ENCODE measurements at places on chromosomes 1 and 21.

DNA sequence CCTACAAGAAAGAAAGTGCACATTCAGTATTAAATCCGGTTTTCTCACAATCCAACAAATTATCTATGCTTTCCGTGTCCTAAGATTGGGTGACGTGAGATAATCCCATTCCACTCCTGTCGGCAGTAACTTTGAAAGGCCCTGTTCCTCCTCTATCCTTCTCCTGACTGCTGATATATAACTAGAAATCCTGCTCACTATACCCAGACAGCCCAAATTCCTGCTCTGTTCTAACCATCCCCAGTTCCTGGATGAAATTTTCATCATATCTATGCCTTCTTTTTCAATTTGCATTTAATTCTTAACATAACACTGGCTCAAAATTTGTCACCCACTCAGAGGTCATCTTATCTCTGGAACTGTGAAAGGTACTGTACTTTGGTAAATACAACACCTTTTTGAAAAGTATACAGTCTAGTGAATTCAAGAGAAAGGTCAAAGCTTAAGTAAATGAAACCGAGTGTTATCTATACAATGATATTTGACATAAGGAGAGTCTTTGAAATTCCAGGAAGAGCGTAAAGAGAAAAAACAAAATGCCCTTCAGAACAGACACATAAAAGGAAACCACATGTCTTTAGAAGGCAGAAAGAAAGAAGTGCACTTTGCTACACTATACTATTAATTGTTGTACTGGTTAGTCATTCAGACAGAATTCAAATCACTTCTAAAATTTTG, 200.5 kb upstream of the NEGR1 start:
- DNase-seq = no peak

DNA sequence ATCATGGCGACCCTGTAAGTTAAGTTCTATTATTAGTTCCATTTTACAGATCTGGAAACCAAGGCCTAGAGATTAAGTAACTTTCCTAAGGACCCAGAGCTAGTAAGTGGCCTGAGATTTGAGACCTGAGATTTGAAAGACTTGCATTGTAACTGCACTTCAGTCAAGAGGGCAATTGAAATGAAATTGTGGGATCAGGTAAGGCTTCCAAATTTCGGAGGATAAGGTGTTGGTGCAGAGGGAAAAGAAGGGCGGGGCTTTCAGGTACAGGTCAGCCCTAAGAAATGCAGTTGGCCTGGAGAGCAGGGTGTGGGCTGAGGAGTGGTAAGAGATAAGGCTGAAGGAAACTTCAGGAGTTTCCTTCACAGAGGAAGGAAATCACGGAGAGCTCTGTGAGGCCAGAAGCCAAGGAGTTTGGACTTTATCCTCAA, 51.1 kb downstream of the SLC16A1 start:
- no peak for DNase-seq

DNA sequence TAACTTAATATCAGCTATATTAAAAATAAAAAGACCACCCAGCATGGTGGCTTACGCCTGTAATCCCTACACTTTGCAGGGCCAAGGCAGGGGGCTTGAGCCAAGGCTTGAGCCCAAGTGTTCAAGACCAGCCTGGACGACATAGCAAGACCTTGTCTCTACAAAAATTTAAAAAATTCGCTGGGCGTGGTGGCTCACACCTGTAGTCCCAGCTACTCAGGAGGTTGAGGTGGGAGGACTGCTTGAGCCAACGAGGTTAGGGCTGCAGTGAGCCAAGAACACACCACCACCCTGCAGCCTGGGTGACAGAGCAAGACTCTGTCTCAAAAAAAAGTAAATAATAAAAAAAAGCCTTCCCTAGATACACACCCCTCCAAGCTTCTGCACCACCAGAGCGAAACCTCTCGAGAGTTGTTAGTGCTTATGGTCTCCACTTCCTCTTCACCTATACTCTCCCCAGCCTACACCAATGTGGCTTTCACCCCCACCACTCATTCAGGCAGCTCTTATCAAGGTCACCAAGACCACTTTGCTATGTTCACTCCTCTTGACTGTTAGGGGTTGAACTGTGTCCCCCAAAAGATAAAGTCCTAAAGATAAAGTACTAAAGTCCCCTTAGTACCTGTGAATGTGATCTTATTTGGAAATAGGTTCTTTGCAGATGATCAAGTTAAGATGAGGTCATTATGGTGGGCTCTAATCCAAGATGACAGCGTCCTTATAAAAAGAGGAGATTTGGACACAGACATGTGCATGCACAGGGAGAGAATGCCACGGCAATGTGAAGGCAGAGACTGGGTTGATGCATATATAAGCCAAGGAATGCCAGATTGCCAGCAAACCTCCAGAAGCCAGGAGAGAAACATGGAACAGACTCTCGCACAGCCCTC, 6.8 kb upstream of the PPP1R15B start:
- DNase-seq = no peak

DNA sequence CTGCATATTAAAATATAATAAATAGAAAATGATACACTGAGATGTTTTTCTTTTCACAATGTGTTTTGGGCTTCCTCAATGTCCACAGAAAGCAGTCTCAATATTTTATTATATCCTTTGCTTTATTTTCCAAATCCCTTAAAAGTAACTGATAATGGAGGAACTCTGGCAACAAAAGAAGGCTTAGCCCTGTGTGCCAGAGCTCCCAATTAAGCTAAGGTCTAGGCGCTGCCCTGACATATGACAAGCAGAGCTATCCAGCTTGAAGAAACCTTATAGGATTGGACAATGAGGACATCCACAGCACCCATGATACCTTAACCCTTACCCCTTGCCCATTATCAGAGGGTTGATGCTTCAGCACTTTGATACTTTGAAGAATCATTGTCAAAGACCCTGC, 12.9 kb upstream of the SHCBP1L start:
- no peak for DNase-seq

DNA sequence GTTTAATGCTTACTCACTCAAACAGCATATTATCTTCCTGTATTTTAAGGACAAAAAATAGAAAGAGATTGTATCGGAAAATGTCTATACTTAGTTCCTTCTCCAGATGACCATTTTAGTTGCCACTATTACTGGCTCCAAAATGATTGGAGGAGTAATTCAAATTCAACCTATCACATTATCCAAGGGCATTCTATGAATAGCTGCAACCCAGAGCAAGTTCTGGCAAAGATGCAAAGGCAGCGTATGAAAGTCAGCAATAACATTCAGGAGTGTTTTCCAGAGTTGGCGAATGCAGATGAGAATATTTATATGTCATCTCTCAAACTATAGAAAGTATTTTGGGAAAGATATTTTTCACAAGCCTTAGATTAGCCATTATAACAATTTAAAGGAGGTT, 389.8 kb upstream of the ADGRL2 start:
- no peak for DNase-seq

- DNase-seq = peak; percentile 87
Observed at GRCh38 chr1:183287191-183287675, 101.2 kb downstream of the LAMC2 start.

DNA sequence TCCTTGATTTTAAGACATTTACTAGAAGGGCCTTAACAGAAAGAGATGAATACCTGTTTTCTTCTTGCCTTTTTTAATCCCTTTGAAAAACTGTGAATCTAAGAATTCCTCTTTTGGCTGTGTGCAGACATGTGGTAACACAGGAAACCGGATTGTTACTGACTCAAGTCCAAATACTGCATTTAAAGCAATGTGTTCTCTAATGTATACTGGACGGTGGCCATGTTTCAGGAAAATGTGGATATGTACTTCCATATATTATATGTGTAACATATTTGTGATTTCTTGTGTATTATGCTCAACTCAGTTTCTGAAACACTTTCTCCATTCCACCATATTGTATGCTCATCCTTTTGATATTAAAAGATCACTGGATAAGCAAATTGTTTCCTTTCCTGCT, 185.1 kb downstream of the LRRC7 start:
- DNase-seq = no peak

- DNase-seq = no peak
Observed at GRCh38 chr1:77983997-77984355, 5.1 kb upstream of the FUBP1 start.

DNA sequence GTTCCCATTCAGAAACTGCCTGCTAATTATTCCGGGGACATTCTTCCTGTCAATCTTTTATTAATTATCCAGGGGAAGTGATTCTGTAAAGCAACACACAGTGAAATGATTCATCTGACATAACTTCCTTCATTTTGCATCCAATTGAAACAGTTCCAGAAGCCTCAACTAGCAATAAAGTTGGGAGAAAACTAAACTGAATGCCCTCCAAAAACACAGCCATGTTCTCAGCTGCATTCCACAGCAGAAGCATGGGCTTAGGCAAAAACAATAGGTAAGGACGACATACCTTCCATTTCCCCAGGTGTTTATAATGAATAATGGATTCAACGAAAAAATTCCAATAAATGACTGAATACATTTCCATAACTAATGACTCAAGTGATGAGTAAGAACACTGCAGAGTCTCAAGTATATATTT, 36.9 kb upstream of the TARBP1 start:
- no peak for DNase-seq

GRCh38 chr1:222653178-222653827, 35.4 kb downstream of the MIA3 start:
- DNase-seq = no peak

GRCh38 chr1:178633056-178633455, 92.0 kb upstream of the RALGPS2 start:
- DNase-seq = no peak

DNA sequence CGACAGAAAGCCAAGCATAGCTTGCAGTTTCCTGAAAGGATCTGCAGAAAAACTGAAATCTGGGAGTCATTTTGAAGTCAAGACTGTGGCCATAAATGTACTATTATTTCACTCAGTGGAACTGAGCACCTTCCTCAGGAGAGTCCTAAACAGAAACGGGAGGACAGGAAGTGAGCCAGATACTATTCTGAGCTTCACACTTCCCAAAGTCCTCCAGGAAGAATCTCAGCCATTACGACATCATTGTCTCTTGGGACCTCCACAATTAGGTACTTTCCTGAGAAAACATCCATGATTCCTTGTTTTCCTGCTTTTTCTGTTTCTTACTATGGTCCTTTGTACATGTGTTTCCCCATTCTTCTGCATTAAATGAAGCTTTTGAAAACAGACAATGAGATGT, 299.2 kb upstream of the USP25 start:
- DNase-seq = no peak

DNA sequence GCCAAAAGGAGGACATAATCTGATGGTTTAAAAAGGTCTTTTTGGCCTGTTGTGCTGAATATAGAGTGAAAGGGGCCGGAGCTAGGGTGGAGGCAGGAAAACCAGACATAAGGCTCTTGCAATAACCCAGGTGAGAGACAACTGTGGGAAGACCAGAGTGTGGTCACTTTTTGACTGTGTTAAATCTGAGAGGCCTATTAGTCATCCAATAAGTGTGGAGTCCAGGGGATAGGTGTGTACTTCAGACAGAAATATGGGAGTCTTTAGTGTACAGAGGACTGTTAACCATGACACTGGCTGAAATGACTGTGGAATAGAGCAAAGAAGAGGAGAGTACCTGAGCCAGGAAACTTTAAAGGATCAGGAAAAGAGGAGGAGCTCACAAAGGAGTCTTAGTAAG, 89.3 kb downstream of the VAV3 start:
- DNase-seq = no peak

GRCh38 chr1:170939476-170939875, 4.1 kb downstream of the MROH9 start:
- DNase-seq = no peak

DNA sequence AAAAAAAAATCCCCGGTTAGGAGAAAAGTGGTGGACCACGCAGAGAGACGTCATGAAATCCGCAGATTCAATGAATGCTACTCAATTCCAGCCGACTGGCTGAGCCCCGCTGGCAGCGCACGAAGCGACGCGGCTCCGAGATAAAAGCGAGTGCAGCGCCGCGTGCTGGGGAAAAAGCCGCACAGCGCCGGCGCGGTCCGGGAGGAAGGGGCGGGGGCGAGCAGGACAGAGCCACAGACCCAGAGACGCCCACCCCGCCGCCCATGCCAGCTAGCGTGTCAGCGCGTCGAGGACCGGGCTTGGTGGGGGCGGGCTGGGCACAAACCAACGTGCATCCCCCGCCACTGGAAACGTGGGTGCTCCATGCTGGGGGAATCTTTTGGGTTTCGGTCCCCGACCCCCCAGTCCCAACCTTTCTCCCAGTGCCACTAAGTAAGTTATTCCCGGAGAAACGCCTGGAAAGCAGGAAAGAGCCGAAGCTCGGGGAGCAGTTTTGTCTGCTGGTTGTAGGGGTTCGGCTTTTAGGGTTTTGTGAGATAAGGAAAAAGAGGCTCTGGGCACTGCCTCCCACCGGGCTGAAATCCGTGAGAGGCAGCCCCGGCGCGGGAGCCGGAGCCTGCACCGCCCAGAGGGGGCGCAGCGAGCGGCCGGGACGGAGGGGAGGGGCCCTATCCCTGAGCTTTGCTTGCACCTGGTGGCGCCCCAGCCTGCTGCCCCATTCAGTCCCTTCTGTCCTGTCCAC, at the start of gene KCNJ6:
TSS of gene KCNJ6 (minus strand) at position 148 of the 742 bp plus-strand sequence. CDS start 75,775 bp downstream, outside the sequence.
- DNase-seq = no peak

- DNase-seq = no peak
Observed at GRCh38 chr1:17307329-17307728, 668 bp upstream of the PADI4 start.

GRCh38 chr1:117852853-117853553, 76.4 kb downstream of the GDAP2 start:
- no peak for DNase-seq

- DNase-seq = peak; percentile 97
Observed at GRCh38 chr1:109090196-109091077, at the start of gene TMEM167B. Gene TMEM167B, plus strand, starts transcription at chr1:109090764. Its CDS starts 109 bp downstream, at chr1:109090873.

DNA sequence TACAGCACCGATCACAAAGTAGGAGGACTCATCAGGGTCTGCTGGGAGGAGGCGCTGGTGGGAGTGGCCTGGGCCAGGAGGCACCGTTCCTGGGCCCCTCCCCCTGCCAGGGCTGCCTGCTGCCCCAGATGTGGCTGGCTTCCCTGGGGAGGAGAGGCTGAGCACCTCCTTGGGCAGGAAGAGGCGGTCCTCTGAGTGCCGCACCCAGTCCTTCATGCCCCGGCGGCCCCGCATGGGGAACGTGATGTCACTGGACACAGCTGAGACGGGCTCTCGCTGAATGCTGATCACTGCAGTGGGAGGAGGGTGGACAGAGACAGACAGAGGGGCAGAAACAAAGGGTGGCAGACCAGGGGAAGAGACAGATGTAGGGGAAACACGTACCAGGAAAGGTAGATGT, 24.8 kb downstream of the ADGRB2 start:
- no peak for DNase-seq
